Kidney capillary endothelial cell (primary cell): ENCODE measurements at places on chromosomes 1 and 21.

DNA sequence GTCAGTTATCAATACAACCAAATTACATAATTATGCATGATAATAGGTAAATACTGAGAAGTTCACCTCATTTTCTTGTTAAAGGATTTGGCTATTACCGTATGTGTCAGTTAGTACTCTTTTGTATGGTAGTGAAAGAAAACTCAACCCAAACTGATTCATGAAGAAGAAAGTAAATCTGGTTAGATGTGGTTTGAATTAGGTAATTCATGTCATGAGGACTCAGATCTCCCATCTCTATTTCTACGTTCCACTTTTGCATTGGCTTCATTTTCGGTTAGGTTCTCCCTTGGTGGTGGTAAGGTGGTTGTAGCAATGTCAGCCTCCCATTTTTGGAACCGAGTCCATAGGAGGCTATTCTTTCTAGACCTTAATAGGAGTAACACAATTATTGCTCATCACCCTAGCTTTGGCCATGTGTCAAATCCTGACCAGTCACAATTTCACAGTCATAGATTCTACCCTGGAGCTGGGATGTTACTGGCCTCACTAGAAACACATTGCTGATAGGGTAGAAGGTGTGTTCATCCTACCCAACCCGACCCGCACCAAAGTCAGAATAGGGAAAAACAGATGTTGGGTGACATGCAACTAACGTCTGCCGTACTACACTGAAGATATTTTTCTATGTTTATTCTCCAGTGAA, 97.6 kb downstream of the OSBPL9 start:
- DNase-seq: no peak

DNA sequence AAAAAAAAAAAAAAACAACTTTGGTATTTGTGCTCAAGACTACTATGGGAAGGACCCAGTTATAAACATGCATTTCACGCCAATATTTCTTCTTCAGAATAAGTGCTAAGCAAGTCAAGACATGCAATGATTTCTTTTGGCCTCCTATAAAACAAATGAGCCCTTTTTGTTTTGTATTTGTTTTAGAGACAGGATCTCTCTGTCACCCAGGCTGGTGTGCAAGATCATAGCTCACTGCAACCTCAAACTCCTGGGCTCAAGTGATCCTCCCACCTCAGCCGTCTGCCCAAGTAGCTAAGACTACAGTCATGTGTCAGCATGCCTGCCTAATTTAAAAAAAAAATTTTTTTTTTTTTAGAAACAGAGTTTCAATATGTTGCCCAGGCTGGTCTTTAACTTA, 348.7 kb downstream of the PCP4 start:
- no peak for DNase-seq

DNA sequence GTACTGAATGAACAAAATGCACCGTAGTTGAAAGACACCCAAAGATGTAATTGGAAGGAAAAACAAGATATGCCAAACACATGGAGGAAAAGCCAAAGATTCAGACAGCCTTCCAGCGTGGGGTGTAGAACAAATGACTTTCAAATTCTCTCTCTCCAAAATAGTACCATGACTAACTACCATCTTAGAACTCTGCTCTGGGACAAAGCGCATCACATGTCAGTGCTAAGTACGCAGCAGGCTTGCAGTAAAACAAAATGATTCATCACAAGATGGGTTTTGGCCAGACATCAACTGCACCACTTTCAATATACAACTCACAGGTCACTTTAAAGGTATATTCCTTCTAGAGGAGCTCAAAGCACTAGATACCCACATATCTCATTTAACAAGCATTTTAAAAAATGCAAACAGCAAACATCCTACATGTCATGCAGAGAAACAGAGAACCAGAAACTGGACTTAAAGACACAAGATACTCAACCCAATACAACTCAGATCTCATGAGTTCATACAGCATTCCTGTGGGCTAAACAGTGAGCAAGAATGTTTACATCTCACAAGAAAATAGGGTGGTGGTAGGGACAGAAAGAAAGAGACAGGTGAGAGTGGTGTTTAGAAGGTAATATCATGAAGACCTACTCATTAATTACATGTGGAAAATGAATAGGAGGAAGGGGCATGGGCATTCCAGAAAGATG, 75.7 kb downstream of the BCAR3 start:
- no peak for DNase-seq

DNA sequence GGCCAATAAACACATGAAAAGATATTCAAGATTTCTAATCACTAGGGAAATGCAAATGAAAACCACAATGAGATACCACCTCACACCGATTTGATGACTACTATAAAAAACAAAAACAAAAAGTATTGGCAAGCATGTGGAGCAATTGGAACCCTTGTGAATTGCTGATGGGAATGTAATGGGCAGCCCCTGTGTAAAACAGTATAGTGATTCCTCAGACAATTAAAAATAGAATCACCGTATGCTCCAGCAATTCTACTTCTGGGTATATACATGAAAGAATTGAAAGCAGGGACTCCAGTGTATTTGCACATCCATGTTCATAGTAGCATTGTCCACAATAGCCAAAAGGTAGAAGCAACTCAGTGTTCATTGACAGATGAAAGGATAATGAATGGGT, 12.9 kb upstream of the C1orf115 start:
- no peak for DNase-seq

GRCh38 chr1:178947677-178947981, 76.8 kb upstream of the ANGPTL1 start:
- DNase-seq: no peak

GRCh38 chr1:17576519-17576853, 37.0 kb downstream of the ARHGEF10L start:
- DNase-seq: no peak

DNA sequence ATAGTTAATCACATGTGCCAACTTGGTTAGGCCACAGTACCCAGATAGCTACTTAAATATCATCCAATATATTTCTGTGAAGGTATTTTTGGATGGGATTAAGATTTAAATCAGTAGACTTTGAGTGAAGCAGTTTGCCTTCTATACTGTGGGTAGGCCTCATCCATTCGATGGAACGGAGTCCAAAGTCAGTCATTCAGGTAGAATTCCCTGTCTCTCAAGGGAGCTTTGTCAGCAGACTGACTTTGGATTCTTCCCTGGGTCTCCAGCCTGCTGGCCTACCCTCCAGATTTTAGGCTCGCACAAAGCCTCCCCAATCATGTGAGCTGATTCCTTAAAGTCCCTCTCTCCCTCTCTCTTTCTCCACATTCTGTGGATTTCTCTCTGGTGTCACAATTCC, 145.1 kb upstream of the MAGI3 start:
- DNase-seq: no peak

DNA sequence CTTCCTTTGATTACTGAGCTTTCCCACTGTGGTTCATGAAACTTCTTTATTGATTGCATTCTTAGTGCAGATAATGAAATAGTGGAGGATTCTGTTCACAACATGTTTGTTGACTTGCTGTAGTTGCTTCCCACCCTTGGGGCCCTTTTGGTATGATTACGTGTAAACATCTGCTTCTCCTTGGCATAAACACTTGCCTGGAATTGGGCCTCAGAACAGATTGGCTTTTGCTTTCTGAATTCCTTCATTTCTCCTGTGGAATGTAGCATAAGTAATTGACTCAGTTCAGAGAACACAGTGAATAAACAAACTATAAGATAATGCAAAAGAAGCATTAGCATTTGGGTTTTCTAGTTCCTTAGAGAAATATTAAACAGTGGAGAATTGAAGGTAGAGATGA, 59.5 kb upstream of the LAMC2 start:
- DNase-seq: no peak

- DNase-seq: no peak
Observed at GRCh38 chr21:31449921-31450535, 106.0 kb upstream of the TIAM1 start.

DNA sequence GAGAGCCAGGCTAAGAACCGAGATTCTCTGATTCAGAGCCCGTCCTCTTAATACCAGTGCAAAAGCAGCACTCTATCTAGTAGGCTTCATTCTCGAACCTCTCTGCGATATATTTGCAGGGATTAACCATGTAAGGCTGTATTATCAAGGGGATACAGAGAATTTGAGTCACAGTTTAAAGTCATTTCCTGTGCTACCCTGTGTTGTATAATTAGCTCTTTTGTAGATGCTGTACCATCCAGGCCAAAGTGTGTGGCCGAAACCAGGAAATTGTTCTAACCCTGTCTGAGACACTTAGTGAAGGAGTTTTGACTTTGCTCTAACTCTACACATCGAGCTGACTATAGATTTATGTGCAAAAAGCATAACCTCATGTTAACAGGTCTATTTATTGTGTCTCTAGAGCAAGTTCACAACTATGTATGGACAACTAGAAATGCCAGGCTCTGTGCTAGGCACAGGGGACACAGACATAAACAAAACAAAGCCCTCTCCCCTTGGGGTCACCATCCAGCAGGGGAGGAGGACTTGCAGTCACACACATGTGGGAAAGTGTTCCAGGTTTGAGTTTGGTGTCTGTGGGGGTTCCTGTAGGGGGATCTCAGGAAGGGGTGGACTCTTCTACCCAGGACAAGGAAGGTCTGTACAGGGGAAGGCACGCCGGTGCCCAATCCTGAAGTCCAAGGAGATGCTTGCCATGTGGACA, 182.2 kb downstream of the DHRS3 start:
- DNase-seq: peak; percentile 90

DNA sequence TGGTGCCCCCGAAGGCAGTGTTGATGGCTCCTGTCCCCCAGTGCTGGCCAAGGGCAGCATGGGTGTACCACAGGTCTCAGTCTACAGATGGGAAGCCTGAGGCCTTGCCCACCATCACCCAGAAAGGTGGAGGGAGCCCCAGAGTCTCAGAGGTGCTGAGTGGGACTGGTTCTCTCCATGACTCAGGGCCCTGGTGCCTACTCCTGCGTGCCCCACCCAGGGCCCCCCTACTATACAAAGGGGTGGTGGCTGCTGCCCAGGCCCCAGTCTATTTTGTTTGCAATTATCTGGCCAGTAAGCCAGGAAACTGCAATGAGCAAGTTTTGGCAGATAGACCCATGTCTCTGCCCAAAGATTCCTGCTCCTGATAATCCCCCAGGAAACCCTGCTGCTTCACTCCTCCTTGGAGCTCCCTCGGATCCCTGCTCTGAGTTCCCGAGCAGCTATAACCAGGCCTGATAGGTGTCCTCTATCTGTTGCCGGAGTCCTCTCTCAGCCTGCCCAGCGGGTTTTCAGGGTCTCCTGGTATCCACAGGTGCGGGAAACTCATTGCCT, 41.7 kb downstream of the EDN2 start:
- DNase-seq: no peak

DNA sequence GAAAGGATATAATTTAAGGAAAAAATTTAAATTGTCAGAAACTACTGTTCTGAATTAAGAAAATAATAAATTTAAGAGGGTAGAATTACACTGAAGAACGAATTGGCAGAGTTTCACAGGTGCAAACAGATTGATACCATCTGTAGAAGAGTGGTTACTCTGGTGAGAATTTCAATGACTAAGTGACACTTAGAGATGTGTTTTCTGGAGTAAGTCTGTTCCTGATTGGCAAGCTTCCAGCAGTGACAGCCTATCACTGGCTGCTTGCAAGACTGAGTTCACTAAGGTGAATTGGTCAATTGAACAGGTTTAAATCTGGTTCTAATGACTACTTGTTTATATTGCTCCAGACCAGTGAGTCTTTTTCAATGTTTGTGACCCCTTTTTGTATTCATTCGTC, 838.2 kb upstream of the RGS18 start:
- DNase-seq: no peak

- no peak for DNase-seq
Observed at GRCh38 chr1:218575079-218575478, 229.9 kb downstream of the TGFB2 start.

DNA sequence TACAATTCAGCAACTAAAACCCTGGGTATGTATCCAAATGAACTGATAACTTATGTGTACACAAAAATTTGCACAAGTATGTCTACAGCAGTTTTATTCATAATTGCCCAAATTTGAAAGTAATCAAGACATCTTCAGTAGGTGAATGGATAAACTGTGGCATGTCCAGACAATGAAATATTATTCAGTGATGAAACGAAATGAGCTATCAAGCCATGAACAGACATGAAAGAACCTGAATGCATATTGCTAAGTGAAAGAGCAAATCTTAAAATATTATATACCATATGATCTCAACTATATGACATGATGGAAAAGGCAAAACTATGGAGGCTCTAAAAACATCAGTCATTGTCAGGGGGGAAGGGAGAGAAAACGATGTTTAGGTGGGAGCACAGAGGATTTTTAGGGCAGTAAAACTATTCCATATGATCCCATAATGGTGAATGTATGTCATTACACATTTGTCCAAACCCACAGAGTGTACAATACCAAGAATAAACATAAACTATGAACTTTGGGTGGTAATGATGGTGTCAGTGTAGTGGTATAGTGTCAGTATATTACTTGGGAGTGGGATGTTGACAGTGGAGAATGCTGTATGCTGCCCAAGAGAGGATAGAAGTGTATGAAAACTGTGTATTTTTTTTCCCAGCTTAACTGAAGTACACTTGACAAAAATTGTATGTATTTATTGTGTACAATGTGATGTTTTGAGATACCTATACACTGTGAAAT, 92.8 kb upstream of the PPP2R5A start:
- DNase-seq: no peak

GRCh38 chr1:62398377-62398776, 38.5 kb upstream of the USP1 start:
- DNase-seq: no peak

DNA sequence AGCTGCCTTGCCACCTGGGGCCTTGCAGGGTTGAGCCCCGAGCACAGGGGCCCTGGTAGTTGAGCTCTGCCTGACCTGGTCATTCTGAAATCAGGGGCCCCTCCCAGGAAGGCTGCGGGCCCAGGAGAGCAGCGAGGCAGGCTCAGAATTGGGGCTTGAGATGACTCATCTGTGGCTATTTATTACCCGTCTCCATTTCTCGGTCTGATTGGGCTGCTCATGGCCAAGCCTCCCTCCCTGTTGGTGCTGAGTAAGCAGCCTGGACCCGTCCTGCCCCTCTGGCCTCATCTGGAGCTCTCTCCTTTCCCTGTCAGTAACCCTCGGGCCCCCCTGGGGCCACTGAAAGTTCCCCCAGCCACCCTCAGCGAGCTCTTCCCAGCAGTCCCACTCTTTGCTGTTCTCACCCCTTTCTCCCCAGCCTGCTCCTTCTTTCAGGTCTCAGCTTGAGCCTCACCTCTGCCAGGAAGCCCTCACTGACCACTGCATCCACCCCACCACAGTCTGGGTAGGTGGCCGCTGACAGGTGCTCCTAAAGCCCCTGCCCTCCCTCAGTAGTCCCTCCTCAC, 11.0 kb upstream of the TNFRSF8 start:
- DNase-seq: peak; percentile 38

DNA sequence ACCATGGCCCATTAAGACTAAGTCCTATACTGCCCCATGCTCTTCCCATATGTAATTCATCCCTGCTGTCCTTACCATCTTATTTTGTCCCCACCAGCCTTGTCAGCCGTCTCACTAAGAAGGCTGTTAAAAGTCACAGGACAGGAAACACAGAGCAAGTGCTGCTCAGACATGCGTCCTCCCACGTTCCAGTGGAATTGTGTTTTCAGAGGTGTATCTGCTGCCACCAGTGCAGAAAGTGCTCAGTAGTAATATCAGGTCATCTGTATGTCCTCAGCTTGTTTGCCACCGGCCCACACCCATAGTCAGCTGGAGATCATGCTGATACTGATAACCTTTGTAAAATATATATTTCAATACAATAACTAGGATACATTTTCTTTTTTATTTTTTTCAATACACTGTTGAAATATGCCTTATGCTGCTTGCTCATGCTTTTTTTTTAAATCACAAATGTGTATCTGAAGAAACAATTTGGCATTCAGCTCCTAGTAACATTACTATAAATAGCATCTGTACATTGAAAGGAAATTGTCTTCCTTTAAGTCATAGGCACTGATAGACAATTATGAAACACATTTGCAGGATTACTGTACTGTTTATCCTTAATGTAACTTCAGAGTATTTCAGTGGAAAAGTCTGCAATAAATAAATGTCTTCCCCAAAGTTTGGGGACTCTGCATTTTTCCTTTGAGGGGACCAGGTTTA, 156.9 kb downstream of the EDEM3 start:
- peak; percentile 13 for DNase-seq
